Occipital lobe (tissue), 3 donors: ENCODE measurements at places on chromosomes 2 and 18.
A peak's percentile ranks its signal among the peaks of the same experiment; 100 is the strongest.

DNA sequence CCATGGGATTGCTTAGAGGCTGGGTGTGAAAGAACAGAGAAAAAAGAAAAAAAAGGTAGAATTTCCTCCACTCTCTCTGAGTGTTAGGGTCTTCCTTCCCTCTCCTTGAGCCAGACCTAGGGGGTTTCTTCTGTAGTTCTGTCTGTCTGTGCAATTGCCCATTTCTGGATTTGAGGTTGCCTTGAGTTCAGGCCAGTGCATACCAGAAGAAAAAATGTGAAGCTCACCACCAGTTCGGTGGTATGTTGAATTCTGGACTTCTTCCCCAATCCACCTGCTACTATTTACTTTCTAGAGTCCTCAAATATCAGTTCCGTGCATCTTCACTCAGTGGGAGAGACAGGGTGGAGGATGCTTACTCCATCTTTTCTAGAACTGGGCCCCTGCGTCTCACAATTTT lies 15.3 kb upstream of the SELENOI start:
- no peak for DNase-seq

DNA sequence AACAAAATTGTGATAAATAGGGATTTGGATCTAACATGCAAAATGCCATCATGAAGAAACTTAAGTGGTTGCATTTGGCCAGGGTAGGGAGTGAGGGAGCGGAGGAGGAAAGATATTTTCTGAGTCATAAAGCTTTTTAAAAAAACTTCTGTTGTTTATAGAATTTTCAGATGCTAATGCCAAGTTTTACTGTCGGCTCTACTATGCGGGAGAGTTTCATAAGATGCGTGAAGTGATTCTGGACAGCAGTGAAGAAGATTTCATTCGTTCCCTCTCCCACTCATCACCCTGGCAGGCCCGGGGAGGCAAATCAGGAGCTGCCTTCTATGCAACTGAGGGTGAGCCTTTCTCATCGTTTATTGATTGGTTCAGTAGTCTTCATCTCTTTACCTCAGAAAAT lies 56.0 kb upstream of the PTH2R start:
- DNase-seq: peak; percentile 14

DNA sequence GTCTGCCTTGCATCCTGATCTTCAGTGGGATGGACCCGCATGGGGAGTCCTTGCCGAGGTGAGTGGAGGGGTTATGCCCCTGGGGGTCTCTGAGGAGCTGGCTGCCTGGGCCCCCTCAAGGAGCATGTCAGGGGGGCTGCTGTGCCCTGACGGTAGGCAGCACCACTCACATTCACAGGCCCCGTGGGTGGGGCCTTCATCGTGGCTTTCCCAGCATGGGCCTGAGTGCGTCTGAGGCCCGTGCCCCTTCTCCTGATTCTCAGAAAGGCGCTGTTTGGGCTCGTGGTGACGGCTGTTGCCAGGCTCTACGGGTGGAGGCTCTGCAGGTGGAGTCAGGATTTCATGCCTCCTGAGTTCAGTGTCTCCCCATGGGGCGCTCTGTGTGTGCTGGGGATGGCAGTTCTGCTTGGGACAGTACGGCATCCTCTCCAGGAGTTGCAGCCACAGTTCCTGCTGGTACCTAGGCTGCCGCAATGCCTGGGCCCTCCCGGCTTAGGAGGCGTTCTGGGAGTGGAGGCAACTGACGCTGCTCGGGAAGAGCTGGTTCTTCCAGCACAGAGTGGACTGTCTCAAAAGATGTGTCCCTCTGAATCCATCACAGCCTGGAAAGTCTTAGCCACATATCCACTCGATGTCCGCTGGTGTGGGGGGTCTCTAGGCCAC lies 57.3 kb downstream of the NTSR2 start:
- DNase-seq: no peak

DNA sequence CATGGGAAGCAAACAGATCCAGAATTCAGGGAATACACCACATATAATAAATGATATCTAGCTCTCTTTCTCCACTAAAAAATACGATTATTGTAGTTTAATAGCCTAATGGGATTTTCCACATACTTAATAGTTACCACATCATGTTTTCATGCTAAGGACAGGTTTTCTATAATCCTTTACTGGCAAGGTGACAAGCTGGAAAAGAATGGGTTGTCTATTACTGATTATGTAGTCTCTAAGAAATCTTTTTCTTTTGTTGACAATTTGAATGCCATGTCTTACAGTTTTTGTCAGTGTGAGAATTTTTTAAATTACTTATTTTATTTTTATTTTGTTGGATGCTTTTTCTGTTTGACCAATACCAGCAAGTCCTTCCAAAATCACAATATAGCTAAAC lies 177.8 kb downstream of the GALNT13 start:
- DNase-seq: no peak

- DNase-seq: no peak
Observed at GRCh38 chr2:160859096-160859495, 301.1 kb upstream of the TANK start.
